Stimulated activated CD4-positive, alpha-beta T cell treated with anti-CD3 and anti-CD28 coated beads, Interleukin-1b, Interleukin-23, amount 100 ng/mL, for 1 hour (primary cell): ENCODE measurements at places on chromosomes 12 and 14.

GRCh38 chr12:91361864-91362263, 179.2 kb upstream of the DCN start:
- no peak for DNase-seq

- no peak for DNase-seq
Measured at GRCh38 chr12:15469356-15469755, 147.0 kb downstream of the PTPRO start.

DNA sequence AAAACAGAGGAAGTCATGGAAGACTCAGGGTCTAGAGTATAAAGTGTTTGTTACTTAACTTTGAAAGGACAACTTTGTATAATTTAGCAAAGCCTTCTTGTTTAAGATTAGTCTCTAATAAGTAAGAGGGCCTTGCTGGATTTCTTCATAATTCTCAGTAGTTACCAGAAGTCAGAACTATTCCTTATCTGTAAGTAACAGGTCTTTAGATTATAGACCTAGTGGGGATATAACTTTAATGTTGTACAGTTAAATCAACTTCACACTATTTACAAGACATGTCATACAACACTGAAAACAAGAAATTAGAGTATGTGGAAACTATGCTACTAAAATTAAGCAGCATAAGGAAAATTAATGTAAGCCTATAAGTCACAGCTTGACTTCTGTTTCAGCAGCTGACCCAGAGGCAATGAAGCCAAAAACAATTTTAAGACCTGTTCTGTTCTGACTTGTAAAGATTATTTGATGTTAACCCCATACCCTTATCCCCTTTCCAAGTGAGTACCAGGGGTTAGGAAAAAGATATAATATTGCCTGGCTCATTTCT, 398.3 kb downstream of the RAD51B start:
- DNase-seq, result no peak

GRCh38 chr12:29026419-29026818, 122.7 kb upstream of the FAR2 start:
- no peak for DNase-seq

DNA sequence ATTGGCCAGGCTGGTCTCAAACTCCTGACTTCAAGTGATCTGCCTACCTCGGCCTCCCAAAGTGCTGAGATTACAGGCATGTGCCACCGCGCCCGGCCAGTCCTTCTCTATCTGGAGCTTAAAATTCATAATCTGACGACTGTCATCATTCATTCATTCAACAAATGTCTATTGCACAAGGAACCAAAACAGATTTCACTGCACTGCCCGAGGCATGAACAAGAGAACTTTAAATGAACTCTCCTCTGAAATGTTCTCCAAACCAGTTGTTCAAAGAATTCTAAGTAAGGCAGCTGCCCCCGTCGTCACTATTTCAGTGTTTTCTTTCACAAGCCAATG, 44.8 kb upstream of the METAP2 start:
- no peak for DNase-seq
